ENCODE measurements at places on chromosomes 4 and X. TPM values are rescaled to one million over a fixed set of nuclear protein-coding genes. Genes with fewer than 3 reads are reported as not detected.

DNA sequence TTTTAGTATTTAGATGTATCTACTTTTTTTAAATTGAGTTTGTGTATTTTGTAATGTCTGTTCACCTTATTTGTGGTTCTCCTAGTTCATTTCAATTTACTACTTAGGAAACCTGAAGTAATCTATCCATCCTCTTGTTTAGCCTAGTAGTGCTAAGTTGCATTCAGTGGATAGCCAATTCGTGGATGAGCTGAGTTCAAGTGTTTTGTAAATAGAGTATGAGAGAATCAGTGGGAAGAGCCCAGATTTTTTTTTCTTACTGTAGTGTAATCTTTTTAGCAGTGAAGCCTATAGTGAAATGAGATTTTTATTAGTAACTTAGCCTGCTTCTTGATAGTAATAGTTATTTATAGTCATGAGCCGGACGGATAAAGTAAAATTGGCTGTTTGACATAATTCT is 21.7 kb downstream of the STAG2 start:
- no peak for DNase-seq

DNA sequence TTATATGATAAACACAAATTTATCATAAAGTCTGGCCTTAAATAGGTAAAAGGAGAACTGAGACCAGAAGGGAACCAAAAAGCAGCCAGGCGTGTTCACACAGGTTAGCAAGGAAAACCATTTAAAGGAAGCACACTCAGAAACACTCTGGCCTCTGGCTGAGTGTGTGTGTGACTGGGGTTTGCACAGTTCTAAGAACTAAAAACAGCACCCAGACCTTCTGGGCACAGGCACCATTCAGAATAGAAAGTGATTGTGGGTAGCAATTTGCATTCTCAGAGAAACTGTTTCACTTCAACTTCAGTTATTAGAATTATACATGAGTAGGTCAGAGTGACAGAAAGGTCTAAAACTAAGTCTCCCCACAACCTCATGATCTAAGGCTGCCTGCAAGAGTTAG is 10.0 kb downstream of the GPR82 start:
- DNase-seq, result no peak

DNA sequence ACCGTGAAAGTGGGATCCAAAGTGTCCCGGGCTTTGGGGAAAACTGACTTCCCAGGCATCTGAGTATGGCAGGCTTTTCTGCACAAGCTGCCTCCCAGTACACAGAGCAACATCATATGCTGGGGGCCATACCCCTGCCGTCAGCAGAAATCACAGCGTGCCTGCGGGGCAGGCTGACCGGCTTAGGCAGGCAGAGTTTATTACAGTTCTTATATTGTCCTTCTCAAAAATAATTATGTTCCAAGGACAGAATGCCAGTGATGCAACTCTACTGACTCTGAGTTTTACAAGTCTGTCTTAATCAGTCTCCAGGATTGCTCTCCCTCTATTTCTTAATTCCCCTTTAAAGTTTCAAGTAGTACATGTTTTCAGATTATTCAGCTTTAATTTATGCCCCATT is 37.0 kb downstream of the IL21 start:
- peak; percentile 84 for DNase-seq

GRCh38 chr4:168679819-168680218 is 183.0 kb downstream of the PALLD start:
- DNase-seq, result peak; percentile 10

GRCh38 chr4:165906272-165906671 is 33.2 kb downstream of the TLL1 start:
- no peak for DNase-seq

DNA sequence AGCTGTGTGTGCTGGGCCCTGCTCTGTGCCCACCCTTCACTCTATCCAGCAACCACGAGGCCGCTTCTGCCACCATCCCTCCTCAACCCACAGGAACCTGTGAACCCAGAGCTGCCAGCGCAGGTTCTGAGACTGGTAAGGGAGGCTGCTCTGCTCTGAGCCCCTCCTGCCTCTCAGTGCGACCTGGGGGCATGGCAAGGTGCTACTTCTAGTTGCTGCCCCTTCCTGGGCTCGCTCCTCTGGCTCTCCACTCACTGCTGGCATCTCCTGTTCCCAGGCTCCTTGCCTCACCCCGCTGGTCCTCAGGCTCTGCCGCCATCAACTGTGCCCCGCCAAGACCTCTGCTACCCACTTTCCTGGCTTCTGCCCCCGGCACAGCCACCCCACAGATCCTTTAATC is 39.3 kb downstream of the RNF212 start:
- no peak for DNase-seq

DNA sequence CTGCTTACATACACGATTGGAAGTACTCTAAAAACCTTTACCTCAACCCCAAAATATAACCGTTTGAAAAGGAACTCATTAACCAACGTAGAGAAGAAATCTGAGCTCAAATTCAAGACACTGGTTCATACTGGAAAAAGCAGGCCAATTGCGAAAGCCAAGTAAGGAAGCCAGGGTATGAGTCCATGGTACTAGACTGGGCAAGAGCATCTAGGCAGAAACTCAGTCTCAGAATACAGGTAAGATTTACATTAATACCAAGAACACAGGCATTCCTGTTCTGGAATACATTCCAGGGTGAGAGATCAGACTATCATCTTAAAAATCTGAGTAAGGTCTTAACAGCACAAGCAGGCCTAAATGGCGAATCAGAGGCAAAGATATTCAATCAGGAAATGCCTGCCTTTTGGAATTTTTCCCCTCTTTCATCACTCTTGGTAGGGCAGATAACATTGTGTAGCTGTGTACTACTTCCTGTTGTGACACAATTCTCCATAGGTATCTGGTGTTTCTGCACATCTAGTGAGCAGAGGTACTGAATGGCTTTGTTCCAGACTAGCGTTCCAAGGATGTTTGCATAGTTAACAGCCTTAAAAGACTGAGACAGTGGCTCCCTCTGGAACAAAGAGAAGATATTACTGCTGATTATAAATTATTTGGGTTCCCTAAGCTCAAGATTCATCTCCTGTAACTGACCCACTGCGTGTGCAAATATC is 311.3 kb downstream of the PCDH19 start:
- DNase-seq, result peak; percentile 3

GRCh38 chr4:165319030-165319429 is 8.4 kb upstream of the MSMO1 start:
- DNase-seq, result no peak

DNA sequence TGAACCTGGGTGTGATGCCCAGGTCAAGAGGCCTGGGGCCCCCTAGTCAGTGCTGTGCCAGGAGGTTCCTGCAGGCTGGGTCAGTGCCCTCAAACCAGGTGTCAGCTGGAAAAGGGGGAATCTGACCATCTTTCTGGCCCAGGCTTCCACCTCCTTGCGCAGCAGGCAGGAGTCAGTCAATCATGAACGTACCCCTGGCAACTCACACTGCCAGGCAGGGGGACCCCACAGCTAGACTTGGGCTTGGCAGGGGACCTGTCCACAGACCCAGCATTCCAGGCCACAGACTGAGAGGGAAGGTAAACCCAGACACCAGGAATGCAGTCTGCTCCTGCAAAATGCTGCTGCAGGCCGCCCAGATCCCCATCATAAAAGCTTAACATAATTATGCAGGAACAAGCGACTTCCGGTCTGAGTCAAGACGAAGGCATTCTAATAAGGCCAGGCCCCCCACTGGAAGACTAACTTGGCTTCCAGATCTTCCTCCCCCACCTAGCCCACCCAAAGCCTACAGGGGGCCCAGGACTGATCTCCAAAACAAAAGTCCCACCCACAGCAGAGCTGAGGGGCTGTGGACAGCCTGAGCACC is 156.3 kb downstream of the BCOR start:
- no peak for DNase-seq

DNA sequence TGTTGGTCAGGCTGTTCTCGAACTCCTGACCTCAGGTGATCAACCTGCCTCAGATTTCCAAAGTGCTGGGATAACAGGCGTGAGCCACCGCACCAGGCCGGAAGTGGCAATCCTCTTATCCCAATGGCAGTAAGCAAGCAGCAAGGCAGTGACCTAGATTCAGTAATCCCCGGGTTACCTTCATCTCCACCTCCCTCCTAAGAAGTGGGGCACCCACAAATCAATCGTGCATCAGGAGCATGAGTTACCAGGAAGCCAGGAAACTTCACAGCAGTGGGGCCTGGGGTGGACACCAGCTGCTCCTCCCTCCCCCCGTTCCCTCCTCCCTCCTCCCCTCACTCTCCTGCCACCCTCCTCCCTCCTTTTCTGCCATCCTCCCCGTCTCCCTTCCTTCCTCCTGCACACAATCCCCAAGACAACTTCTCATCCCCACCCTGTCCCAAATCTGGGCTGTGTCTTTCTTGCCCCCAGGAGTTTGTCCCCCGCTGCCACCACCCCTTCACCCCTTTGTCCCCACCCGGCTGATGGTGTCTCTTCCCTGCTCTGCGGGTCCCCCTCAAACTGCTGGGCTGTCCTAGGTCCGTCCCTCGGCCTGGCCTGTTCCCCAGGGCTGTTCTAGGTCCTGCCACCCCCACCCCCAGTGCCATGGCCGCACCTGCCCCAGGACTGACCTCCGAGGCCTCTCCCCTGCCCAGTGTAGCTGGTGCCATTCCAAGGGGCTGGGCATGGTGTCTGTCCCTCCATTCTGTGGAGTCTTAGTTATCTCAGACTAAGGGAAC is 2.2 kb downstream of the PDE6B start:
- DNase-seq, result no peak

DNA sequence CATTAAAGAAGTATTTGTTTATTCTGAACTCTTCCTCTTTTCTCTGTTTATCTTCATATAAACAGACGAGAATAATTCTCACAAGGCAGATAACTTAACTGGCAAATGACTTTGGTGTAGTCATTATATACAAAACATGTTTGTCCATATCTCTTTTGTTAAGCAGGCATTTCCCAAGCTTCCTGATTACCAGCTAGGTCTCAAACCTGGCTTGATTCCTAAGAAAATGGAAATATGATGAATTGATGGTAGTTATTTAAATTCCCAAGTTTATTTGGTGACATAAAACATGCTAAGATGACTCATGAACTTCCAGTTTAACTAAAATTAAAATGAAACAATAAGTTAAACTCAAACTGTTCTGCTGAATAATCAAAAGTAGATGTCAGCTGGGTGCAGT is 96.8 kb downstream of the ARSJ start:
- DNase-seq, result peak; percentile 47

GRCh38 chrX:41090568-41091238 is 5.5 kb downstream of the USP9X start:
- no peak for DNase-seq

The SSX1 gene
- not detected for total RNA-seq

The TSR2 gene
- total RNA-seq, result 12.1 TPM

The BMP3 gene
- not detected for total RNA-seq

The RHOXF2B gene
- total RNA-seq, result not detected

The EDNRA gene
- total RNA-seq, result 4.2 TPM

The LRRC66 gene
- 0.32 TPM for total RNA-seq

The NPNT gene
- under 0.01 TPM for total RNA-seq

The POLN gene
- 1.6 TPM for total RNA-seq

The KLB gene
- total RNA-seq, result not detected

The SMIM10 gene
- 6.8 TPM for total RNA-seq

The MAGEA10 gene
- total RNA-seq, result not detected

Measured in fibroblast of villous mesenchyme (primary cell).